PC-9 (cell line): ENCODE measurements at places on chromosomes 2 and 18. TPM values are rescaled to one million over a fixed set of nuclear protein-coding genes. Genes with fewer than 3 reads are reported as not detected.
A peak's percentile ranks its signal among the peaks of the same experiment; 100 is the strongest.

The GPR55 gene
- total RNA-seq, result not detected in 2 replicates

The ZNF513 gene
- total RNA-seq, result 4.1 and 4.5 TPM in 2 replicates

DNA sequence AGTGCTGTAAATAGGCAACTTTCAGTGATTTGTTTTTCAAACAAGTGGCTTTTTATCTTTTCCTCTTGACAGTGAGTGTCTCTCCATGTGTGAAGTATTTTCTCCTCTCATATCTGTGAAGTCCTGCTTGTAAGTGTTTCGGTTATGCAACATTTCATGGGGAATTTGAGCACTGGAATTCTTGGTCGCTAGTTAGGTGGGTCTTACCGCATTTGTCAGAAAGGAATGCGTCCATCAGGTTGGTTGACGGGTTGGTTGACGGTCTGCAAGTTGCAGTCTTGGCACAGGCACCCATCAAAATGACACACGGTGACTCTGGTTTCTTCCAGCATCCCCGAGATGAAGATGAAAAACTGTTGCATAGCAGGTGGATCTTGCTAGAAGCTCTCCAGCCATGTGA lies 109.8 kb downstream of the AGAP1 start:
- DNase-seq, result no peak

DNA sequence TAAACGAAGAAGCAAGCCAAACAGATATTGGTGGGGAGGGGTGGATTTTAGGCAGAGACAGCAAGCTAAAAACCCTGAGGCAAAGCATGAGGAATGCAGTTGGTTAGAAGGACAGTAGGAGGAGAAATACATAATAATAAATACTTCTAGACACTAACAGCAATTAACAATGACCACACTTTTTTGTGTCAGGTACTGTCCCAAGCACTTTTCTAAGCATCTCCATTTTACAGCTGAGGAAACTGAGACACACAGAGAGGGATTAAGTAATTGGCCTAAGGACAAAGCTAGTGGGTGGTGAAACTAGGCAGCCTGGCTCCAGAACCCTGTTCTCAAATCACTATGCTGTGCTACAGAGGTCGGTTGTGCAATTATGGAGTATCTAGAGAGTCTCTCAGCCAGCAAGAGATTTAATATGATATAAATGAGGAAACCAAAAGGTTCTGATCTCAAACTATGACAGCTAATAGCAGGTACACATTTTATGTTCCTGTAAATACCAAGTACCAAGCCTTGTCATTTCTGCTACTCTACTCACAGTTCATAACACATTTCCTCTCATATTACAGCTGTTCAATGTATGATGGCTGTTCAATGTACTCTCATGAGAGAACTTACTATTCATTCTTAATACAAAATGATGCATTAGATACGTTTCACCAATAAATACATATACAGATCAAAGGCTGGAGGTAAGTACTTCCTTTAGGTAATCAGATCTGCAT lies 5.3 kb downstream of the MAP4K3 start:
- peak; percentile 33 for DNase-seq

DNA sequence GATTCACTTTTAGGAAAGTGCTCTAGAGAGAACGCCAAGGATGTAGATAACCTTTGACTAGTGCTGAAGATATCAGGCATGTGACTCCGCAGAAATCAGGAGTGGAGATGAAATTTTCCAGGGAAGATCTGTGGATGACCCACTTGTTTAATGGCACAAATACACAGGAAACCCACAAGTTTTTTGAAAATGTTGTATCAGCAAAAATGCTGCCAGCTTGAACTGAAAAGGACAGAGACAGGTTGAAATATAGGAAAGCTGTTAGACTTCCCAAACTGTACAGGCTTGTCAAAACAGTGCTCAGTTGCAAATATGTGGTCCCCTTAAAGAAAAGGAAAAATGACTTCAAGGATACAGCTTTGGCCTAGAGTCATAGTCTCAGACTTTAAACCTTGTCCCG lies 96.5 kb downstream of the PKP4 start:
- DNase-seq, result no peak

- DNase-seq, result no peak
Measured at GRCh38 chr2:50865235-50865634, 166.7 kb downstream of the NRXN1 start.

DNA sequence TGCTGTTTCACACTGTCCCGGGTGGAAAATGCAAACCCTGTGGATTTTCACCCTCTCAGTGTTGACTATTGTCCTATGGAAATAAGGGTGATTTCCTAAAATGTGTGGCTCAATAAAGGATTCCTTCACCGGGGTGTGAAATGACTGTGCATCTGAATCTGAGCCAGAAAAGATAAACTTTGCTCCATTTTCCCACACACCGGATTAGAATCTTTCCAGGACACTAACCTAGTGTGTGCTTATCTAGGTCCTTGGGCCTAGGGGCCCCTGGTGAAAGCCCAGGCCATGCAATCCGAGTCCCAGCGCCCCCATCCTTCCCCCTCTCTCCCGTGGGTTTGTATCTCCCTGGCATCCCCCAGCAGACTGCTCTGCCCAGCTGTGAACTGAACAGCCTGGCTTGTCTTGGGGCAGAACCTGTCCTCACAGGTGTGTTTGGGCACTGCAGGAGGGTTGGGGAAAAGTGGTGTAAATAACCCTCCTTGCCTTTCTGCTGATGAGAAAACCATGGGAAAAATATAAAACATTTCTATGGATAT lies 17.3 kb downstream of the KLHL29 start:
- DNase-seq, result no peak

DNA sequence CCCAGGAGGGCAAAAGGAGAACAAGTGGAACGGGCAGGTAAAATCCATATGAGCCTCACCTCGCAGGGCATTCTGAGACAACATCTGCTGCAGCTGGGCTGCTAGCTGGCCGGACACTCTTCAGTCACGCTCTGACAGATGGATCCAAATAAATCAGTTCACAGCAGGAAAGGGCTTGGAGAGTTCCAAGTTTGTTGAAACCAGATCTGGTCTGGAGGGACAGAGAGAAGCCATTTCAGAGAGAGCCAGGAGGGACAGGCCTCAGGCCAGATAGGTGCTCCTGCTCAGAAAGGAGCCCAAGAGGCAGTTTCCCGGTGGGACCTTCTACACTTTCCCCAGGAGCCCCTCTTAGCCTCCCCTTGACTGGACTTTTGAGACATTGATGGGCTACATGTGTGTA lies 28.2 kb upstream of the TNP1 start:
- DNase-seq, result no peak

DNA sequence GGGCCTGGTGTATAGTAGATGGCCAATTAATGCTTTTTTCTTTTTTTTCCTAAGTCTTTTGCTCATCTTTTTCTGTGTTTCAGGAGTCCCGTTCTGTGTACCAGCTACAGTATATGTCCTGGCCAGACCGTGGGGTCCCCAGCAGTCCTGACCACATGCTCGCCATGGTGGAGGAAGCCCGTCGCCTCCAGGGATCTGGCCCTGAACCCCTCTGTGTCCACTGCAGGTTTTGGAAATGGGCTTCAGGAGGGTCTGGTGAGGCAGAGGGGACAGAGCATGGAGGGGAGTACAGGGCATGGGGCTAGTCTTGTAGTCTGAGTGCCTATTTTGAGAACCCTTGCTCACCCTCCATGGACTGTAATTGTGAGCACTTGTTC lies 14.1 kb downstream of the PTPN18 start:
- DNase-seq, result no peak

GRCh38 chr2:127175751-127176354 lies 44.2 kb downstream of the CYP27C1 start:
- DNase-seq, result no peak

DNA sequence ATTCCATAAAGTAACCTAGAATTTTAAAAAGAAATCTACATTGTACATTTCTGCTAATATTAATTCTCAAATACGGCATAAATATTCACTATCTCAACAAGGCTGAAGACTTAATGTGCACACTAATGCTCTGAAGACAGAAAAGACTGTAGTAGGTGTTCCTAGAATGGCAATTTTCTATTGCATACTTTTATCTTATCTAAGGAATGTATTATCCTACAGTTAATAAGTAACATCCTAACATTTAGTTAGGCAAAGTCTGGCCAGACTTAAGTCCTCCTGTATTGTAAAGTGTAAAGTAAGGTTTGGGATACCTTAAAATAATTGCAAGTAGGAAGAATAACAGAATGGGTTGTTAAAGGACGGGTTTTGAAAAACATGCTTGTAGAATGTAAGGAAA lies 42.2 kb downstream of the CHST9 start:
- no peak for DNase-seq
